Upper lobe of left lung (tissue), 6 donors: ENCODE measurements at places on chromosomes 12 and 14. TPM values are rescaled to one million over a fixed set of nuclear protein-coding genes. Genes with fewer than 3 reads are reported as not detected.

The CPNE6 gene
- total RNA-seq, result not detected

The RNASE4 gene
- 14.7 TPM for total RNA-seq

The PKP2 gene
- 4.2 TPM for total RNA-seq

DNA sequence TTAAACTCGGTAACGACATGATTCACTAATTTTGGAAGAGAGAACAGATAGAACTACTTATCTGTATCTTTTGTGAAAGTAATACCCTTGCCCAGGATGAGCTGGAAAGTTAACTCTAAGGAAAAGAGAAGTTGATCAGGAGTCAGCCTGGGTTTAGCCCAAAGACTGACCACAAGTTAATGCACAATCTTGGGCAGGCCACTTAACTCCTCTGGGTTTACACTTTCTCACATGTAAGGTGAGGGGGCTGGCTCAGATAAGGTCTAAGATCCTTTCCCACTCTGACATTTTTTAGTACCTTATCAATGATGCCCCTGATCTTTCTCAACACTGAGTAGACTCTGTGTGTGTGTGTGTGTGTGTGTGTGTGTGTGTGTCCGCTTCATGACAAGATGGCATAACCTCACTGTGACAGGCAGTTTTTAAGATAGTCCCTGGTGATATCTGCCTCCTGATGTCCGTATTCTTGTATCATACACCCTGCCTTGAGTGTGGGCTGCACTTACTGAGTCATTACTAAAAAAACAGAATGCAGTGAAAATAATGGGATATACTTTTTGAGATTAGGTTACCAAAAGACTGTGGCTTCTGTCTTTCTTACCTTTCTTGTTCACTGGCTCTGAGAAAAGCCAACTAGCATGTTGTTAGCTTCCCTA is 56.2 kb upstream of the CCDC198 start:
- no peak for DNase-seq
- no peaks in the 10 kb centered on the region for H3K27me3 ChIP-seq
- H3K4me3 ChIP-seq, result no peak overlapping the region
- H3K36me3 ChIP-seq, result no peaks in the 10 kb centered on the region

DNA sequence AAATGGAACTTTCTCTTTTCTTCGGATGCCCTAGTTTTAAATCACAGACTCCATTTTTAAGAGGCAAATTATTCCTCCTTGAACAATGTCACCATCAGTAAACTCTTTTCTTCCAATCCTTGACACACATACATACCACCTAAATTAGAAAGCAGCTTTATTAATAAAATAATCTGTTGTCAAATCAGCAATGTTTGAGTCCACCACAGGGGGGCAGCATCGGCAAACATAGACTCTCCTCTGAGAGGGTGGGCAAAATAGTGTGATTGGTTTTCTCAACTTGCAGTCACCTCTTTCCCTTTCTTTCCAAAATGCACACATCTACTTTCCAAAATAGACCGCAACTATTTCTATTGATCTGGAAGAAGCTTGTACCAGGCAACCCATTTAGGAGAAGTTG is 438.4 kb upstream of the OR4E1 start:
- no peak overlapping the region for H3K4me3 ChIP-seq
- no peak overlapping the region for H3K27ac ChIP-seq
- no peak for DNase-seq
- H3K4me1 ChIP-seq, result no peaks in the 10 kb centered on the region

DNA sequence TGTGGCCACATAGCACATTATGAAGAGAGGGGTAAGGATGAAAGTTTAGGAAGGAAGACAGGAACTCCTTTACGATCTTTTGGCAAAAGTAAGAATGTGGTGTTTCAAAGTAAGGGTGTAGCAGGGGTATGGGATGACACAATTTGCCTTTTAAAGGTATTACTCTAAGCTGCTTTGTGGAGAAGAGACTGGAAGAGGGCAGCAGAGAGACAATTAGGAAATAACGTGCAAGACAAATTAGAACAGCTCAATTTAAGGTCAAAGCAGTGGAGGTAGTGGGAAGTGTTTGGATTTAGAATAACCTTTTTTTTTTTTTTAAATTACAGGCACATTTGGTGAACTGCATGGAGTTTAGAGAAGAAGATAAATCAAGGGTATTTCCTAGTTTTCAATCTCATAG is 342.6 kb downstream of the NOVA1 start:
- no peaks in the 10 kb centered on the region for H3K27me3 ChIP-seq
- no peak for DNase-seq
- no peak overlapping the region for H3K4me3 ChIP-seq
- no peak overlapping the region for H3K27ac ChIP-seq
- H3K4me1 ChIP-seq, result no peaks in the 10 kb centered on the region
- no peaks in the 10 kb centered on the region for H3K36me3 ChIP-seq

DNA sequence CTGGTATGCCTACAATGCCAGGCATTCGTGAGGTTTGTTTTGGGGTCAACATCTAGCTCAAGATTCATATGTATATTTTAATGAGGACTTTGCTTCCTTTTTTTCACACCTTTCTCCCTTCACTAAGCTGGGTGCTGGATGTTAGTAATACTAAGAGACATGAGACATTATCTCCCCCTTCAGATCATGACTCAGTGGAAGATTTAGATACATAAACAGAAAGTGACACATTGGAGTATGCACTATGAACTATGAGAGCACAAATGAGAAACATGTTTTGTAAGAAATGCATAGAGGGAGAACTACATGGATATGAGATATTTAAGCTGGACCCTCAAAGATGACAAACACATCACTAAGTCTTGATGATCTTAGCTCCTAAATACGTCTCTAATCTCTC is 286.3 kb downstream of the RPAP3 start:
- H3K27me3 ChIP-seq, result no peaks in the 10 kb centered on the region
- no peaks in the 10 kb centered on the region for H3K36me3 ChIP-seq
- H3K27ac ChIP-seq, result no peak overlapping the region
- no peak for DNase-seq
- H3K4me1 ChIP-seq, result no peaks in the 10 kb centered on the region

DNA sequence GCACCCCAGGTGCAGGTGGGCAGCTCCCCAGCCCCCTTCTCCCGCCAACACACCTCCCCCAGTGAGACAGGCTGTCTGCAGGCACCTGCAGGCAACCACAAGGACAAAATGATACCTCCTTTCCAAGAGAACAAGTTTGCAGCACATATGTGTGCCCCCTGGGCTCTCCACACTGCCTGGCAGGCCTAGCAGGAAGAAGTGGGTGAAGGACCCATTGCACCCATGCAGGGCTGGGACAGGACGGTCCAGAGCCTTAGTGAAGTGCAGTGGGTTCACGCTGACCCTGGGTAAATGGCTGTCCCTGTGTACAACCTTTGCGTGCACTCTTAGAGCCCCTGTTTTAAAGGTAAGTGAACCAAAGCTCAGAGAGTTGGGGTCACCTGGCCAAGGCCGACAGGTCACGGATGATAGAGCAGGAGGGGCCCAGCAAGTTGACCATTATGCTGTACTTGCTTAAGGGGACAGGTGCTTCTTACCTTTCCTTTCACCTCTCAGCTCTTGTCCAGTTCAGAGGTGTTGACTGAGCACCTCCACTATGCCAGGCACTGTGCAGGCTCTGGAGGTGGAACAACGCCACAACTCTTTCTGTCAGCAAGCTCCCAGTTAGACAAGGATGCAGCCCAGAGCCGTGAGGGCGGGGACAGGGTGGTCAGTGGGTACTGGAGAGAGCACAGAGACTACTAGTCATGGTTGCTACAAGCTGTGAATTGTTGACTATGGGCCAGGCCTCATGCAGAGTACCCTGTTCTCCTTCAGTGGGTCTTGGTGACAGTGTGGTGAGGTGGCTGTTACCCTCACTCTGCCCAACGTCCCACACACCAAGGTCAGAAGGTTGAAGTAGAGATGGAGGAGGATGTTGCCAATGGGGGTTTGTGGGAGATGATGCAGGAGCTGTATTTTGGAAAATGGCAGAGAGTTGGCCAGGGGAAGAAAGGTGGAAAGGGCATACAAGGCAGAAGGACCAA is 125.9 kb downstream of the PAPOLA start:
- H3K4me3 ChIP-seq, result no peak overlapping the region
- H3K27me3 ChIP-seq, result no peaks in the 10 kb centered on the region
- H3K27ac ChIP-seq, result no peak overlapping the region
- H3K4me1 ChIP-seq, result no peaks in the 10 kb centered on the region
- no peaks in the 10 kb centered on the region for H3K36me3 ChIP-seq
- DNase-seq, result no peak
